ENCODE measurements at places on chromosomes 6 and 20.

GRCh38 chr6:121760191-121760590 is 324.7 kb downstream of the GJA1 start:
- DNase-seq: no peak

- no peak for DNase-seq
Measured at GRCh38 chr6:125232466-125232865, 69.3 kb downstream of the HDDC2 start.

GRCh38 chr6:53119772-53120409 is 28.8 kb downstream of the GCM1 start:
- DNase-seq: no peak

GRCh38 chr20:41443691-41444090 is 77.1 kb upstream of the EMILIN3 start:
- no peak for DNase-seq

GRCh38 chr20:48153523-48153922 is 368.2 kb upstream of the SULF2 start:
- no peak for DNase-seq

DNA sequence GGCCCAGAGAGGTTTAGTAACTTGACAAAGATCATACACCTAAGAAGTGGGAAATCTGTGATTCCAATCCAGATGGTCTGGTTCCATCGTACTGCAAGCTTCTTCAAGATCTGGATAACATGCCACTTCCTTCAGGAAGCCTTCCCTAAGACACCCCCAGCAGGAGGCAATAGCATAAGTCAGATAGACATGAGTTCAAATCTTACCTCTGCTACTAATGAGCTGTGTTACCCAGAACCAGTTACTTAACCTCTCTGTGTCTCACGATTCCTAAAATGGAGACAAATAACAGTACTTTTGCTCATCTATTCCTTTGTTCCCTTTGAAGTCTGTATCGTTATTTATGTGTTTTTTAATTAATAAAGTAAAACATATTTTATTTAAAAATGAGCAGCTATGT is 22.3 kb upstream of the OCSTAMP start:
- DNase-seq: no peak

GRCh38 chr6:37373822-37374471 is 20.2 kb downstream of the RNF8 start:
- DNase-seq: no peak

DNA sequence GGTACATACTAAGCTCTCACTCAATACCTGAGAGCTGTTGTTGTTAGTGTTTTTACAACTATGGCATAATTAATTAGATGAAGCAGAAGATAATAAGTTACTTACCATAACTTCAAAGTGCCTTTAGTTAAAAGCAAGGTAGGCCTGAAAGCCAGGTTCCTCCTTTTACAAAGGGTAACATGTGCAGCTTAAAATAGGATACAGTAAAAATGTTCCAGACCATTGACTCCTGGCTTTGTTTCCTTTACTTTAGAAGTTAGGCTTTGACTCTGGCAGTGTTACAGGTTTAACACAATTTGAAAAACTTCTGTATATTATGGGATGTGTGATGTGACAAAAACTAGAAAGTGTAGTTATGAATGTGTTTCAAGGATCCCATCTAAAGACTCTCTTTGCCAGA is 522.5 kb downstream of the EPM2A start:
- DNase-seq: no peak

DNA sequence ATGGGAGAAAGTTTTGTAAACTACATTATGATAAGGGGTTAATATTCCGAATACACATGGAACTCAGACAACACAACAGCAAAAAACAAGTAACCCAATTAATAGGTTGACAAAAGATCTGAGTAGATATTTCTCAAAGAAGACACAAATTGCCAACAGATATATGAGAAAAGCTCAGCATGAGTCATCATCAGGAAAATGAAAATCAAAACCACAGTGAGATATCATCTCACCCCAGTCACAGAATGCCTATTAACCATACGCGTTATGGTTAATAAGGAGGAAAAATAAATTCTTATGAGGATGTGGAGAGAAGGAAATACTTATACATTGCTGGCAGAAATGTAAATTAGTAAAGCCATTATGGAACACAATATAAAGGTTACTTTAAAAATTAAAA is 695.0 kb downstream of the COL12A1 start:
- DNase-seq: no peak

- DNase-seq: no peak
Measured at GRCh38 chr6:22819209-22819608, 249.8 kb downstream of the HDGFL1 start.

DNA sequence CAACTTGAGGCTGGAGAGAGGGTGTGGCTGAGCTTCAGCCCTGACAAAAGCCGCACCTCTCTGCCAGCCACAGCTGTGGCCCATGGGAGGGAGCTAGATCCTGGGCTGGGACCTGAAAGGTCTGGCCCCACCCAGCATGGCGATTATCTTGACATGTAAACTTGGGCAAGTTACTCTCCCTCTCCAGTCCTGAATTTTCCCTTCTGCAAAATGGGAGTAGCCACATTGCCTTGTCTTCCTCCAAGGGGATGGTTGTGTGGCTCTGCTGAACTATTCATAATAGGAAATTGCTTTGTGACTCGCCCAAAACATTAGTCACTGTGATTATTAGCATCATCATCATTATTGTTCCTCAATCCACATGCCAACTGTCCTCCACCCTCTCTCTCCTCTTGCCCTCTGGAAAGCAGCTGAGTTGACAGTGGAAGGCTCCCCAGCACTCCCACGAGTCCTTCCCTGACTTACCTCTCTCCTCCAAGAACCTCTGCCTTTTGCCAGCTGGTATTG is 23.0 kb upstream of the RBPJL start:
- DNase-seq: no peak

- no peak for DNase-seq
Measured at GRCh38 chr6:111823831-111824607, 49.2 kb downstream of the FYN start.

DNA sequence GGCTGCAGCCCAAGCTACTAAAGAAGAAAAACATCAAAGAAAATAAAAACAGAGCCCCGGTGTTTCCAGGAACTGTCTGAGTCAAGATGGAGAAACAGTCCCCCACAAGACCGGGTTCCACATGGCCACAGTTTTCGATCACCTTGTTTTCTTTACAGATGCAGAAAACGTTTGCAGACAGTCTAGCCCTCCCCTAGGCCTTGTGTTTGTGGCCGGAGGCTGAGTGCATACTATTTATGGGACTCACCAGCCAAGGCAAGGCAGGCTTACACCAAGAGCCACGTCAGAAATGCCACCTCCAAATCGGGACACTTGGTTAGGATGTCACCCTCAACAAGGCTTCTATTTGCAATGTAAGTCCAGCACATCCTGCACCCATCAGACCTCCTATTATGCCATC is 97.3 kb downstream of the BMP7 start:
- no peak for DNase-seq

DNA sequence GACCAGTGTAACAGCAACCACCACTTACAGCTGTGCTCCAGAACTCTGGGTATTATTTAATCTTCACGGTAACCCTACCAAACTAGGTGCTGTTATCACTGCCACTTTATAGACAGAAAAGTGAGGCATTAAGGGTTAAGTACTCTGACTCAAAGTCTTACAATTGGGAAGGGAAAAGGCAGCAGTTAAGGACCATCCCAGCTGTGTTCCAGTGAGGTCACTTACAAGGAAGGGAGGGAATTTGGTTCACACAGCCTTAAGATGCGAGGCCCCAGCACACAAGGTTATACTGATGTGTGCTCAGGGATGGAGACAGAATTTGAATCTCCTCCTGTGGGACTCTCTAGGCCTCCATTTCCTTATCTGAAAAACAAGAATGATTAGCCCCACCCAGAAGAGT is 46.7 kb downstream of the TRERF1 start:
- DNase-seq: no peak

GRCh38 chr6:137471986-137472385 is 22.2 kb downstream of the OLIG3 start:
- DNase-seq: no peak

- DNase-seq: no peak
Measured at GRCh38 chr20:63772781-63773518, 33.4 kb downstream of the SLC2A4RG start.

- DNase-seq: no peak
Measured at GRCh38 chr20:46799781-46800408, 90.4 kb downstream of the SLC2A10 start.

- DNase-seq: no peak
Measured at GRCh38 chr6:17059850-17060249, 42.0 kb upstream of the STMND1 start.

DNA sequence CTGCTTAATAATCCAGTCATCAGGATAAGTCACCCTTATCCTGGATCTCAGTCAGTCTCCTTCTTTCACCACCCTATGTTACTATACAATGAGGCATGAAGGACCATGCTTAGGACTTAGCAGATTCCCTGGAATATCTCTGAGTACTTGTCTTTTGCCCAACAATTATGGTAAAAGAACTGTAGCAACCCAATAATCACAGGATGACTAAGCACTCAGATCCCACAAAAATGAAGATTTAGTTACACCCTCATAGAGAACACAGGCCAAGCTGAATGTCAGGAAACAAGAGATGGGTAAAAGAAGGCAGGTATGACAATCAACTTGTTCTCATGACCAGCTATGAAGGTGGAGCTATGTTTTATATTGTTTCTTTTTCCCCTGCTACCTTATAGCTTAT is 91.4 kb downstream of the EDN1 start:
- no peak for DNase-seq

DNA sequence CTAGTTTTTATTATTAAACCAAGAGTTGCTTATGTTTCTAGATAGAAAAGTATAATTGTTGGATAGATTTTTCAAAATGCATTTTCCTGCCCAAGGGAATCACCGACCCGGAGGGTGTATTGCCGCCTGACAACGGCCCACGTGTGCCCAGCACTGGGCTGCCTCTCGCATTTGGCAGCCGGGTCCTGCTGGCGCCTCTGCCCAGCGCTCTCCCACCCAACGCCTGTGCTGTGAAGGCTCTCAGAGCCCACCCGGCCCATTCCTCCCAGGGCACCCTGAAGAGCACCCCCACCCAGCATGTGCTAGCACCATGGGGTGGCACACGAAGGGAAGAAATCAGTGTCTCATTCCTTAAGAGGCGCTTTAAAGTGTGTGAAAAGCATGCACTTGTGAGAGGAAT is 88.3 kb upstream of the AFDN start:
- no peak for DNase-seq

- DNase-seq: no peak
Measured at GRCh38 chr20:32231245-32231644, 23.6 kb downstream of the POFUT1 start.

DNA sequence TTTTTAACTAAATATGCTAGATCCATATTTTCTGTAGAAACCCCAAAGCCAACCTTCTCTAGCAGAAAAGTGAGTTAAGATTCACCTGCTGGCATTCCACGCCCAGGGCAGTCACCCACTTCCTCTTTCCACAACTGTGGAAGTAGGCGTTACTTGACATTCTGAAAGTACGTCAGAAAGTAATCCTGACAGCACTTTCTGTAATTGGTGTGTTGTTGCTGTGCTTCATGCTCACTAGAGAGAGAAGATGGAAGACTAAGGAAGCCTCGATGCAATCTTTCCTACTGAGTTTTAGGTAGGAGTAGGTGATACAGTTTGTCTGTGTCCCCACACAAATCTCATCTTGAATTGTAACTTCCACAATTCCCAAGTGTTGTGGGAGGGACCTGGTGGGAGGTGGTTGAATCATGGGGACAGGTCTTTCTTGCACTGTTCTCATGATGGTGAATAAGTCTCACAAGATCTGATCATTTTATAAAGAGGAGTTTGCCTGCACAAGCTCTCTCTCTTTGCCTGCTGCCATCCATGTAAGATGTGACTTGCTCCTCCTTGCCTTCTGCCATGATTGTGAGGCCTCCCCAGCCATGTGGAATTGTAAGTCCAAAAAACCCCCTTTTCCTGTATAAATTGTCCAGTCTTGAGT is 101.1 kb downstream of the MAP3K7 start:
- DNase-seq: no peak

GRCh38 chr6:22880686-22881433 is 311.5 kb downstream of the HDGFL1 start:
- no peak for DNase-seq

DNA sequence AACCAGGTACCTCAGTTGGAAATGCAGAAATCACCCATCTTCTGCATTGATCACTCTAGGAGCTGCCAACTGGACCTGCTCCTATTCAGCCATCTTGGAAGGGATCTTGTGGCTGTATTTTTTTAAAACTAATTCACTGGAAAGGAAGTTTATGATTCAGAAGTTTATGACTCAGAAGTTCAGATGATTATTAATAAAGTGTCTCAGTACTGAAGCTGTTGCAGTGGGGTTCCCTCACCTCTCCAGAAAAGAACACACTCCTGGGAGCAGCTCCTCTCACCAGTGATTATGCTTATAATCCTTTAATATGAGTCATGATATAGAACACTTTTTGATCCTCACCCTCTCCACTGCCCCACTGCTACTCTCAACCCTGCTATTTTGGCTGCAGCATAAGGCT is 291.2 kb upstream of the HS3ST5 start:
- DNase-seq: no peak

DNA sequence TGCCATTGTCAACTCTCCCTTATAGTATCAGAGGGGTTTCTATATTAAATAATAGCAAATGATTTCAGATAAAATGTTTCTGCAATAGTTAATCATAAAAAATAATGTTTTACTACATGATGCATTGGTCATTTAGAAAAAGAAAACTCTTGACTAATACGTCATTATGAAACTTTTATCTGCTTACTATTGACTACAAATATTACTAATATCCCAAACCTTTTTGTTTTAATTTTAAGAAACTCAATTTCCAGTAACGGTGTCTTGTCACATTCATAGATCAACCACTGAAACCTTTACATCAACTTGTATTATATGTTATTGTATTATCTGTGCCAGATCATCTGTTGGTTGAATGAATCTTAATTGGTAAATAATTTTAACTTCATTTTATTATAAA is 482.9 kb upstream of the SLC35B3 start:
- no peak for DNase-seq

- no peak for DNase-seq
Measured at GRCh38 chr6:151674578-151674977, 132.9 kb upstream of the ESR1 start.

GRCh38 chr6:103675807-103676406 is 1183.8 kb downstream of the HACE1 start:
- no peak for DNase-seq

DNA sequence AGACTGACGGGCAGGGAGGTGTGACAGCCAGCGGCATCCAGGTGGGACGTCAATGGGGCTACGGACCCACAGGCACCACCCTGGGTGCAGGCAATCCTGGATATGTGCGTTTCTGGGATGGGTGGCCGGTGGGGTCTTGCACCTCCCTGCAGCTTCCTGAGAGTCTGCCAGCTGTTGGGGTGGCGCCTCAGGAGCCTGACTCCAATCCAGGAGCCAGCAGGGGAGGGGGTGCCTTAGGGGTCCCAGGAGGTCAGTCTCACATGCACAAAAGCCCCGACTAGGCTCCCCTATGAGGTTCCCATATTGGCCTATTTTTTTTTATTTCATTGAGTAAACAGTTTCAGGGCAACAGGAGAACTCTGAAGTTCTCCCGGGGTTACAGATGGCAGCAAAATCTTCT is 73.3 kb downstream of the GINS1 start:
- no peak for DNase-seq

- DNase-seq: no peak
Measured at GRCh38 chr6:8859501-8859900, 424.2 kb upstream of the SLC35B3 start.
